Stimulated activated CD4-positive, alpha-beta T cell treated with anti-CD3 and anti-CD28 coated beads, TNF-alpha, amount 100 ng/mL, for 48 hours (primary cell): ENCODE measurements at places on chromosomes 7 and 10.
A peak's percentile ranks its signal among the peaks of the same experiment; 100 is the strongest.

- no peak for DNase-seq
These were observed 37.4 kb downstream of the VCL start for GRCh38 chr10:74035303-74035702.

GRCh38 chr10:24722676-24723385 is 856 bp downstream of the ARHGAP21 start:
- DNase-seq: peak; percentile 34

DNA sequence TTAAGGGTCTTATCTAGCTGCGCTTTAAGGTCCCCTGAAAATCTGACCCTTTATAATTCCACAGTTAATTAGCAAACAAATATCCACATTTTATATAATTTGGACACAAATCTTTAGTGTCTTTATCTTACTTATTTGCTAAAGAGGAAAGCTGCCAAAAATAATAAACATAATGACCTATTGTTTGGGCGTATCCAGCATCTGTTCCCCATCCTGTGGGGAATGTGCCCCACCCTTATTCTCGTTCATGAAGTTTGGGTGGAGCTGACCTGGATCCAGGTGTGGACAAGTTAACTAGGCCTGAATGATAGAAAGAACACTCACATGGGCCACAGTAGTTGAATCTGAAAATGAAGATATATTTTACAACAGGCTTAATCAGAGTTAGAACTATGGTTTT is 218.3 kb downstream of the CRPPA start:
- DNase-seq: no peak

DNA sequence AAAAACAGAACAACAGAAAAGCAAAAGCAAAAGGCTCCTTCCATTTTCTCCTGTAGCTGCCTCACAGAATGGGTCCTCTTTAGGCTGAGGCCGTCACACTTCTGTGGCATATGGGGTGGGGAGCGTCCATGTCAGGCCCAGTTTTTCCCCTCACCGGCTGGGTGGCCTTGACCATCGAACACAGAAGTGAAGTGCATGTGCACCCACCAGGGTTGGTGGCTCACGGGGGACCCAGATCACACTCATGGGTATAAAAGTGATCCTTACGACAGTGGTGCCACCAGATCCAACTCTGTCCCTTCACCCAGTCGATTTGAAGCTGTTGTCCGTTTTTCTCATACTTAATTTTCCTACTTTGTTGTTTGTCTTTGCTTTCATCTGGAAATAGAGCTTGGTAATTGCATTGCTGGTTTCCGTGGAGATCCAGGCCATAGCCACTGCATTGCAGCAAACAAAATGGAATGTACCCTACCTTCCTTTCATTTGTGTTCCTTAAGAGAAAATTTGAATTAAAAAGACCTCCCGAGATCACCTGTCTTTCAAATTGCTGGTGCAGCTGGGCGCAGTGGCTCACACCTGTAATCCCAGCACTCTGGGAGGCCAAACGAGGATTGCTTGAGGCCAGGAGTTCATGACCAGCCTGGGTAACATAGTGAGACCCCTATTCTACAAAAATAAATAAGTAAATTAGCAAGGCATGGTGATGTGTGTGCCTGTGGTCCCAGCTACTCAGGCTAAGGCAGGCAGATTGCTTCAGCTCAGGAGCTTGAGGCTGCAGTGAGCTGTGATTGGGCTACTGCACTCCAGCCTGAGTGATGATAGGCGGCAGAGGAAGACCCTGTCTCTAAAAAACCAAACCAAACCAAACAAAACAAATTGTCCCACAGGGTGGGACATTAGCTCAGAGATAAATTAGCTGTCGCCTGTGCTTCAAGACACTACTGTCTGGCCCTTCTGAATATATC is 10.7 kb upstream of the GJD4 start:
- no peak for DNase-seq

DNA sequence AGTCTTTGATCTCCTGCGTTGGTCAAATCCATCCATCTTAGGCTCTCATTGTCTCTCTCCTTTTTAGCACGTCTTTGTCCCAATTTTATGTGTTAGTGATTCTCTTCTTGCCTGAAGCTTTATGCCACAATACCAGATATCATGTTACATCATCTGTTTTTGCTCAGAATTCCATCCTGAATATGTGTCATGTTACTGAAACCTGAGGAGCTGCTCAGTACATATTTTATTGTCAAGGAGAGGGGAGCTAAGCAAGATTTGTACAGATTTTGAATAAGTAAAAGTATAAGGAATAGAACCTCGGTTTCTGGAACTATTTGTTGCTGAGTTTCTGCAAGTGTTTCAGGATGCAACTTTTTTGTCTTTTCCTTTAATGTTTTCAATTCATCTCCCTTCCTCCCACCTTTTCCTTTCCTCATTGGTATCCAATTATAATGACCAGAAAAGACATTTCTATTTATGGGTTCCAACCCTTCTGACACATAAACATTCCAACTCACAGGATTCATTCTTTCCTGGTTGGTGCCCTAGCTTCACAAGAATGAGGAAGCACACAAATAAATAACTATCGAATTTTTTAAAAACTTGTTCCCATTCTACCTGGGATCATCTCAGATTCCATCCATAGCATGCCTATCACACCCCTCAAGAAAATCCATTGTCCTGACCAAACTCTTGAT is 291.8 kb downstream of the CRPPA start:
- no peak for DNase-seq

- DNase-seq: no peak
These were observed 251.9 kb upstream of the TCERG1L start for GRCh38 chr10:131563411-131563810.
